Heart right ventricle (tissue), 16 donors: ENCODE measurements at places on chromosomes 16 and 17. TPM values are rescaled to one million over a fixed set of nuclear protein-coding genes. Genes with fewer than 3 reads are reported as not detected.

DNA sequence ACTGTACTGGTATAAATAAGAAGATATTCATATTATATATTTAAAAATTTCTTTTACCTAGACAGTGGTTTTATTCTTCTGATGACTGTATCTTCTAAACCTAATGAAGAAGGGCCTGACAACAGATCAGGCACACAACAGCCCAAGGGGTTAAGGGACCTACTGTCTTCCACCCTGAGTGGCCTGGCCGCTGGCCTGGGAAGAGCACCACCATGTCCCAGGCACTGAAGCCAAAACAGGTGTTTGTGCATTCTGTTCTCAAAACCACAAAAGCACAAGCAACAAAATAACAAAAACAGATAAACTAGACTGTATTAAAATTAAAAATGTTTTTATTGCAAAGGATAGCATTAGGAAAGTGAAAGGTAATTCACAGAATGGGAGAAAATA lies 9.1 kb upstream of the PECAM1 start:
- no peaks in the 10 kb centered on the region for H3K4me1 ChIP-seq
- no peak for DNase-seq
- no peaks in the 10 kb centered on the region for H3K27me3 ChIP-seq
- no peaks in the 10 kb centered on the region for H3K36me3 ChIP-seq

- peaks cover 34% of the 10 kb centered on the region for H3K4me1 ChIP-seq
- peak overlapping the region; percentile 86 for H3K27ac ChIP-seq
- H3K36me3 ChIP-seq = no peaks in the 10 kb centered on the region
- H3K27me3 ChIP-seq = no peaks in the 10 kb centered on the region
- H3K4me3 ChIP-seq = peak overlapping the region; percentile 97
- DNase-seq = no peak
Measured at GRCh38 chr17:32141679-32142037, 644 bp upstream of the RHOT1 start.

- H3K4me3 ChIP-seq = no peak overlapping the region
- H3K4me1 ChIP-seq = no peaks in the 10 kb centered on the region
- H3K27me3 ChIP-seq = no peaks in the 10 kb centered on the region
- H3K36me3 ChIP-seq = no peaks in the 10 kb centered on the region
- no peak for DNase-seq
Measured at GRCh38 chr16:58264961-58265479, 29.8 kb downstream of the PRSS54 start.

DNA sequence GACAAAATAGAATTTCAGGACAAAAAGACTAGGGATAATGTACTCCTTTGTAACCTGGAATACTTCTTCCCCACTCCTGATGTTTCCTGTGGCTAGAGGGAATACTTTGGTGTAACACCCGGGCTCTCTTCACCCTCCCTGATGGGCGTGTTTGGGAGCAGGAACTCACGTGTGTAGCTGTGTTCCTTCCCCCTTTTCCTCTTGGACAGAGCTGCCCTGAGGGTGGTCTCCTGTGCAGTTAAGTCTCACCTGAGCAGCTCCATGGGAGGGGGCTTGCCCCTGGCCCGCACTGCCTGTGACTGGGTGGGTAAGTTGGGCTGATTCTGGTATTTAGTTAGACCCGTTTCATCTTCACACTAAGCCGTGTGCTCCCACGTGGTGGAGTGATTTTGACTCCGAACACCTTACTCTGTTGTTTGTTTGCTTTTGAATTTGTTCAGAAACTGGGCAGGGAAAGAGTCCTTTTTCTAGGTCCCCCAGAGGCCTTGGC lies 87.9 kb downstream of the OR1D5 start:
- no peaks in the 10 kb centered on the region for H3K36me3 ChIP-seq
- no peak for DNase-seq
- H3K27me3 ChIP-seq = no peaks in the 10 kb centered on the region

DNA sequence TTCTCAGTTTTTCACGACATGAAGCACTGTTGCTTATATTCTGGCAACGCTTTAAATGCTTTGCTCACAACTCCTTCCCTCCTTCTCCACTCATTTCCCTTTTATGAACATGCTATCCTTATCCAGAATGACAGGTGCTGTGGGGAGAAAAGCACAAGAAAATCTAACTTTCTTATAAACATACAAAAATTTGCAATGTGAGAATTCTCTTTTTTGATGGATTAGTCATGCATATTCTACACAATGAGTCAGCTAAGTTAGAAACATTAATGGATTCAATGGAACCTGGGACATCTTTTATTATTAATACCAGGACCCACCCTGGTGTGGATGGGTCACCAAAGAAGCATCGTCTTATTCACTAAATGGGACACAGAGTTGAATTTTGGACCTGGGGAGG lies 234.6 kb upstream of the CDH5 start:
- H3K4me3 ChIP-seq = no peak overlapping the region
- H3K36me3 ChIP-seq = no peaks in the 10 kb centered on the region
- no peak for DNase-seq
- no peak overlapping the region for H3K27ac ChIP-seq

GRCh38 chr17:32114536-32114935 lies 27.8 kb upstream of the RHOT1 start:
- DNase-seq = no peak
- H3K27ac ChIP-seq = no peak overlapping the region
- peaks cover 7% of the 10 kb centered on the region for H3K4me1 ChIP-seq
- H3K4me3 ChIP-seq = no peak overlapping the region

DNA sequence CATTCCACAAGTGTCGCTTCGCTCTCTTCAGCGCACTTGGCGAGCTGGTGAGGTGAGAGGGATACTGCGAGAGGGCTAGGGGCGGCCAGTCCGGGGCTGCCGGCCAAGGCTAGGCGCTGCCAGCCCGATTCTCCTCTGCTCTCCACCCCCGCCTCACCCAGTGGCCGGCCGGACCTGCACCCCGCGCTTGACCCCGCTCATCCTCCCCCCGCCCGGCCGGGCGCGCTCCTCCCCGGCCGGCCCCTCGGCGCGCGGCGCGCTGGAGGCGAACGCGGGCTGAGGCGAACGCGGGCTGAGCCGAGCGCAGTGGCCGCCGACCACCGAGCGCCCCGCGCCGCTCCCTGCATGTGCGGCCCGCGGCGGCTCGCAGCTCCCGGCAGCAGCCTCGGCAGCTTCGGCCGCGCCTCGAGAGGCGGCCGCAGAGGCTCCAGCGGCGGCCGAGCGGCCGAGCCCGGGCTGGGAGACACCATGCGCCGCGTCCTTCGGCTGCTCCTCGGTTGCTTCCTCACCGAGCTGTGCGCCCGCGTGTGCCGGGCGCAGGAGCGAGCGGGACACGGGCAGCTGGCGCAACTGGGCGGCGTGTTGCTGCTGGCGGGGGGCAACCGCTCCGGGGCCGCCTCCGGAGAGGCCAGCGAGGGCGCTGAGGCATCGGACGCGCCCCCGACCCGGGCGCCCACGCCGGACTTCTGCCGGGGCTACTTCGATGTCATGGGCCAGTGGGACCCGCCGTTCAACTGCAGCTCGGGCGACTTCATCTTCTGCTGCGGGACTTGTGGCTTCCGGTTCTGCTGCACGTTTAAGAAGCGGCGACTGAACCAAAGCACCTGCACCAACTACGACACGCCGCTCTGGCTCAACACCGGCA lies at the start of gene SHISA9:
TSS of gene SHISA9 (plus strand) at position 2 of the 865 bp plus-strand sequence.
- H3K4me1 ChIP-seq = no peaks in the 10 kb centered on the region
- peak within 1 kb of the TSS; percentile 32 for H3K4me3 ChIP-seq
- peaks cover 94% of the 10 kb centered on the region for H3K27me3 ChIP-seq
- no peaks in the 10 kb centered on the region for H3K36me3 ChIP-seq

DNA sequence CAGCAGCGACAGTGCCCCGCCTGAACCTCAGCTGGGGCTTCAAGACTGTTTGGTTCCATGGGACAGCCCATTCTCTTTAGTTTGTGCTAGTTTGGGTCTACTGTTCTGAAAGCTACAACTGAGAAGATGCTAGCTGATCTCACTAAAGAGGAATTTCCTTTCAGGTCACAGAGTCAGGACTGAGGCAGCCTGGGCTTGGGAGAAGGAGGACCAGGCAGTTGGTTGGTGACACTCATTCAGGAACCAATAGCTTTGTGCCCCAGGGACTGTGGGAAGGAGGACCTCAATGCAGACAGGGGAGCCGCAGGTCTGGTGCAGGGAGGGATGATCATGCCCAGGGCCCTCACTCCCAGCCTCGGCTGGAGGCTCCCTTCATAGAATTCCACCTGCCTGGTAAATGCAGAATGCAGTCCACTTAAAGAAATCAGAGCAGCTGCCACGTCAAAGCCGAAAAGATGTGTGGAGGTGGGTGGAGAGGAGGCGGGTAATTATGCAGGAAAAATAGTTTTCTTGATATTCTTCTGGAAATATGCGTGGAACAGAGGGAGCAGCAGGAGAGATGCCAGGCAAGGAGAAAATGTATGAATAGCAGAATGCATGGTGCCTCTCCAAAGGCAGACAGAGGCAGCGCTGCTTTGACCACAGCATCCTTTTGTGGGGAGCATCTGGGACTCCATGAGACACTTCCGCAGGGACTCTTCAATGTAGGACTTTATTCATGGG lies 32.6 kb upstream of the ZFP90 start:
- no peak overlapping the region for H3K27ac ChIP-seq
- H3K27me3 ChIP-seq = peaks cover 8% of the 10 kb centered on the region
- H3K36me3 ChIP-seq = no peaks in the 10 kb centered on the region
- DNase-seq = no peak

DNA sequence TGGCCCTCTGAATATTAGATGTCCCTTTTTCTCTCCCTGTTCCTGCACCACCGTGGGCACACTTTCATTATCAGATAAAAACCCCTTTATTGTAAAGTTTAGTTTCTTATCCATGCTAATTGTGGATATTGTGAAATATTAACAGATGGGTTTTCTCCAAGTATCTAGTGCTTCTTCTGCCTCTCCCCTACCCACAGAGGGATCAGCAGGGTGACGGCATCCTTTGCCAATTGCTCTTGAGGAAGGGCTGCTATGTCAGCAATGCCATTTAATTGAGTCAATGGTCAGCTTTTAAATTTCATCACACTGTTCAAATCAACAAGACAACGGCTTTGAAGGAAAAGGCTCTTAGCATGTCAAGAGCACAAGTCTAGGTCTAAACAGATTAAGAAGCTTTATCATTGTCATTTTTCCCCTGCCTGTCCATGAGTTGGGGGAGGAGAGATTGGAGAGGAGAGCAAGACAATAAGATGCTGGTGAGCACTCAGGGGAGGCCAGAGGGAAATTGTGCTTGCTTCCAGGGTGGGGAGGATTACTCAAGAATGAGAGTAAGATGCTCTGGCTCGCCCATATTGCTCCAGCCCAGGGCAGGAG lies 443.0 kb upstream of the CCL2 start:
- no peak overlapping the region for H3K4me3 ChIP-seq
- DNase-seq = no peak
- H3K36me3 ChIP-seq = no peaks in the 10 kb centered on the region
- no peaks in the 10 kb centered on the region for H3K4me1 ChIP-seq

- peaks cover 14% of the 10 kb centered on the region for H3K4me1 ChIP-seq
- H3K36me3 ChIP-seq = no peaks in the 10 kb centered on the region
- DNase-seq = no peak
- H3K4me3 ChIP-seq = no peak overlapping the region
- H3K27ac ChIP-seq = no peak overlapping the region
Measured at GRCh38 chr17:40482722-40483121, 18.7 kb downstream of the TNS4 start.

Gene ABCC6
- polyA plus RNA-seq = 3.8 TPM

Gene EME1
- 0.20 TPM for polyA plus RNA-seq

Gene TMEM204
- 49.9 TPM for polyA plus RNA-seq

Gene NXPH3
- 2.3 TPM for polyA plus RNA-seq

Gene UTS2R
- polyA plus RNA-seq = not detected

Gene OTOP2
- not detected for polyA plus RNA-seq

Gene SSTR5
- polyA plus RNA-seq = 0.39 TPM
